ENCODE measurements at places on chromosomes 5 and 9. TPM values are rescaled to one million over a fixed set of nuclear protein-coding genes. Genes with fewer than 3 reads are reported as not detected.

DNA sequence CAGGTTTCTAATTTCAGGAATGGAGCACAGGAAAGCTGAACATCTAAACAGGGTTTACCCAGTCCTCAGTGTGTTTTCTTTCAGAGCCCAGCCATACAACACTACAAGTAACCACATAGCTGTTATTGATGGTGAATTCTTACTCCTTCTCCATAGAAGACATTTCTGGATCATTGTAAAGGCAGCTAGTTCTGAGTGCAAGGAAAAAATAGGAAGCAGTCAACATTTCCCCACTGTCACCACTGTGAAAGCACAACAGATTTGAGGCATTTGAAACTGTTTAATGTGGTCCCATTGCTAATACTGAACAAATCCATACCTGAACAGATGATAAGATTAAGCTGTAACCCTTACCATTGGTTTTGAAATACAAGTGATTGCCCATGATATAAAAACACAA is 145.0 kb upstream of the PCA3 start:
- peaks cover 25% of the 10 kb centered on the region for H3K4me1 ChIP-seq
- peaks cover 6% of the 10 kb centered on the region for H3K36me3 ChIP-seq
- no peaks in the 10 kb centered on the region for H3K27me3 ChIP-seq
- DNase-seq = no peak
- no peak overlapping the region for H3K4me3 ChIP-seq

- DNase-seq = no peak
- H3K27ac ChIP-seq = no peak overlapping the region
- H3K27me3 ChIP-seq = peaks cover 8% of the 10 kb centered on the region
These were observed 1.8 kb downstream of the OLFML2A start for GRCh38 chr9:124778575-124779367.

DNA sequence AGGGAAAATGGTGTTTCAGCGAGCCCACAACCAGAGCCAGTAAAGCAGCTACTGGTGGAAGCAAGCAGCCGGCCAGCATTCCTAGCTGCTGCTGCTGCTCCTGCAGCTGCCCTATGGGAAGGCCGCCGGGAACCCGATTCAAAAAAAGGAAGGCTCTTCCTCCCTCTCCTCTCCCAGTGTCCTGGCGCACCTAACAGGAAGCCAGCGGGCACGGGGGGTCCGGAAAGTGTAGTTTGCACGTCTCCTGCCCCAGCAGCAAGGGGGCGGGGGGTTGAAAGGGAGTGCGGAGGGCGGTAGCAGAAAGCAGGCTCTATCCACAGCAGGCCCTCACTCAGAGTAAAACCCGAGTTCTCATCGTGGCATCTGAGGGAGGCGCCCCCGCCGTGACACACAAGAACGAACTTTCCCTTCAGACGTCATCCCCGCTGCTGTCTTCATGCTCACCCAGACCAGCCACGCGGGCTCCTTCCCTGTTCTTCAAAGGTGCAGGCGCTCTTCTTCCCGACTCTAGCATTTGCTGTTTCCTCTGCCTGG is 16.5 kb downstream of the GRXCR2 start:
- no peaks in the 10 kb centered on the region for H3K36me3 ChIP-seq
- H3K27ac ChIP-seq = no peak overlapping the region
- no peak for DNase-seq
- H3K4me3 ChIP-seq = peak overlapping the region; percentile 60

LCN12 gene
- not detected for total RNA-seq

GRCh38 chr5:67996596-67996995 is 219.0 kb upstream of the PIK3R1 start:
- no peak for DNase-seq
- H3K27ac ChIP-seq = no peak overlapping the region
- no peaks in the 10 kb centered on the region for H3K36me3 ChIP-seq
- no peaks in the 10 kb centered on the region for H3K27me3 ChIP-seq
- H3K4me1 ChIP-seq = no peaks in the 10 kb centered on the region

- H3K4me3 ChIP-seq = no peak overlapping the region
- no peak for DNase-seq
- no peak overlapping the region for H3K27ac ChIP-seq
- no peaks in the 10 kb centered on the region for H3K27me3 ChIP-seq
- H3K36me3 ChIP-seq = no peaks in the 10 kb centered on the region
These were observed 34.4 kb upstream of the PIK3R1 start for GRCh38 chr5:68181039-68181599.

DNA sequence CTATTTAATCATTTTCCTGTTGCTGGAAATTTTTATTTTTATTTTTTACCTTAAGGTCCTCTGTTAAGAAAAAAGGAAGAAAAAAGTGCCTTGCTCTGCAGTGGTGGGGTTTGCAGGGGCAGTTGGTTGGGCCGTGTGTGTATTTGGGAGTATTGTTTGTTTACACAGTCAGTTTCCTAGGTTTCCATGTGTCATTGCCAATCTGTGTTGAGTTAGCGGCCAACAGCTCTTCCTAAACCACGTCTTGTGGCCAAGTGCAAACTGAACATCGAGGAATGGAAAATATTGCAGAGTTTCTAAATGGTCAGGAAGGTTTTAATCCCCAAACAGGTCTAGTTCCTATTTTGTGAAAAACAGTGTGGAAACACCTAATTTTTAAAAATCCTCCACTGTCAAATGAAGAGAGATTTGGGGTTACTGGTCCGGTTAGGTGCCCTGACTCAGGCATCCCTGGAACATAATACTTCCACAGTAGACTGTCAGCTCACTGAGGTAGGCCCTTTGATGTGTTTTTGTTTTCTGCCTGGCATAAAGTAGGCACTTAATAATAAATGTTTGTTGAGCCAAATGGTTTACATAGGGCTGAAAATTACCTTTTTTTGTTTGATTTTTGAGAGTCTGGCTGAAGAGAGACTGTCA is 37.0 kb downstream of the MAMDC2 start:
- H3K36me3 ChIP-seq = no peaks in the 10 kb centered on the region
- peaks cover 4% of the 10 kb centered on the region for H3K4me1 ChIP-seq
- DNase-seq = peak; percentile 69

LRRC19 gene
- not detected for total RNA-seq

- H3K27ac ChIP-seq = no peak overlapping the region
- DNase-seq = no peak
- H3K27me3 ChIP-seq = no peaks in the 10 kb centered on the region
- H3K4me1 ChIP-seq = no peaks in the 10 kb centered on the region
- no peak overlapping the region for H3K4me3 ChIP-seq
These were observed 300.5 kb downstream of the SLCO4C1 start for GRCh38 chr5:101995585-101995984.

TLE1 gene
- total RNA-seq = 58.5 TPM

PSMD5 gene
- total RNA-seq = 18.2 TPM

DNA sequence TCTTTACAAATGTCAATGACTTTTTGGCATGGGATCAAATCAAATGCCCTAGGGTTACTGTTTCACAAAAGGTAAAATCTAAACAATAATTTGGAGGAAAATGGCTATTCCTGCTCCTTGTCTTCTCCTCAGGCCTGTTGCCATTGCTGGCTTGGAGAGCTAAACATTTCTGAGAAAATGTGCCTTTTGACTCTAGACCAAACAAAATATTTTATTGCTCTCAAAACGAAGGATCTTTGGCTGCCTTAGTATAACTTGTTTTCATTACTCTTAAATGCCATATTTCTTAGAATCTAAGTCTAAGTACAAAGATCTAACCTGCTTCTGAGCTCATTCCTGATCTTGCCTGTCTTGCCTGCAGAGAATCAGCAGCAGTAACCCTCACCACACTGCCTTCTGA is 116.6 kb downstream of the MUSK start:
- H3K36me3 ChIP-seq = no peaks in the 10 kb centered on the region
- no peak overlapping the region for H3K27ac ChIP-seq
- H3K4me3 ChIP-seq = no peak overlapping the region

GRIN1 gene
- not detected for total RNA-seq

DNA sequence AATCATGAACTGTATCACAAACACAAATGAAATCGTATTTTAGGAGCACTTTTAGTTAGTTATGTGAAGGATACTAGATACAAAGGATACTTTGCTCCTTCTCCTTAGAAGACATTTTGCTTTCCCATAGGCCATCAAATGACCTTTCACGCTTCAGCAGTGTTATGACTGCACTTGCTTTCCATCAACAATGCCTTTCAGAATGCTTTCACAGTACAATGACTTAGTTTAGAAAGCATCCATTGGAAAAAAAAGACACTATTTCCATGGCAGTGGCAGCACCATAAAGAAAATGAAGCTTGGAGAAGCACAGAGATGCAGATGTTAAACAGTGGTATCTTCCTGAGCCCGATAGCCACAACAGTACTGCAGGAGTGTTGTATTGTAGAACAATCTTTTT is 203.9 kb downstream of the PCSK1 start:
- H3K36me3 ChIP-seq = no peaks in the 10 kb centered on the region
- H3K27ac ChIP-seq = no peak overlapping the region
- no peak overlapping the region for H3K4me3 ChIP-seq
- H3K27me3 ChIP-seq = no peaks in the 10 kb centered on the region
- DNase-seq = no peak

DNA sequence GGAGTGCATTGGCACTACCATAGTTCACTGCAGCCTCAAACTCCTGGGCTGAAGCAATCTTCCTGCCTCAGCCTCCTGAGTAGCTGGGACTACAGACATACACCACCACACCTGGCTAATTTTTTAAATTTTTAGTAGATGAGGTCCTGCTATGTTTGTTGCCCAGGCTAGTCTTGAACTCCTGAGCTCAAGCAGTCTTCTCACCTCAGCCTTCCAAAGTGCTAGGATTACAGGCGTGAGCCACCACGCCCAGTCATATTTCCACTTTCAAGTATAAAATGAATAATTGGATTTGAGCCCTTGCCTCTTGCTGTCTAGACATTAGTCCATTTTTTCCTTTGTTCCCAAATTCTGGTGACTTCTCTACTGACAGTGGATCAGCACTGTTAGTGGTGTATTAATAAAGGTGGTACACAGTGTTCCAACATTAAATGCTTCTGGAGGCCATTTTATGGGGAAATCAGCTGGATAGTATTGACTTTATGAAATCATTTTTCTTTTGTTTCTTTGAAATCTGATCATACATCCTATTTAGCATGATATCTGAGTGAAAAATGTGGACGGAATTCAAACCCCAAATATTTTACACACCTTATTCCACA is 15.9 kb downstream of the ATP6V0E1 start:
- H3K4me1 ChIP-seq = peaks cover 20% of the 10 kb centered on the region
- H3K4me3 ChIP-seq = no peak overlapping the region
- peak overlapping the region; percentile 56 for H3K27ac ChIP-seq
- no peak for DNase-seq
- peaks cover 24% of the 10 kb centered on the region for H3K36me3 ChIP-seq
- no peaks in the 10 kb centered on the region for H3K27me3 ChIP-seq

- H3K27ac ChIP-seq = no peak overlapping the region
- no peaks in the 10 kb centered on the region for H3K27me3 ChIP-seq
- H3K36me3 ChIP-seq = no peaks in the 10 kb centered on the region
- H3K4me1 ChIP-seq = peaks cover 5% of the 10 kb centered on the region
- no peak for DNase-seq
- peak overlapping the region; percentile 49 for H3K4me3 ChIP-seq
These were observed 140.1 kb upstream of the PALM2AKAP2 start for GRCh38 chr9:109639674-109640579.

- H3K4me3 ChIP-seq = no peak overlapping the region
- no peaks in the 10 kb centered on the region for H3K4me1 ChIP-seq
- no peak overlapping the region for H3K27ac ChIP-seq
- H3K36me3 ChIP-seq = no peaks in the 10 kb centered on the region
- DNase-seq = no peak
These were observed 1.5 kb upstream of the TMED7 start for GRCh38 chr5:115627295-115627865.

GRCh38 chr9:87765521-87765920 is 39.6 kb downstream of the CTSL start:
- H3K36me3 ChIP-seq = no peaks in the 10 kb centered on the region
- no peak overlapping the region for H3K27ac ChIP-seq
- no peaks in the 10 kb centered on the region for H3K4me1 ChIP-seq
- no peaks in the 10 kb centered on the region for H3K27me3 ChIP-seq
- H3K4me3 ChIP-seq = no peak overlapping the region

DNA sequence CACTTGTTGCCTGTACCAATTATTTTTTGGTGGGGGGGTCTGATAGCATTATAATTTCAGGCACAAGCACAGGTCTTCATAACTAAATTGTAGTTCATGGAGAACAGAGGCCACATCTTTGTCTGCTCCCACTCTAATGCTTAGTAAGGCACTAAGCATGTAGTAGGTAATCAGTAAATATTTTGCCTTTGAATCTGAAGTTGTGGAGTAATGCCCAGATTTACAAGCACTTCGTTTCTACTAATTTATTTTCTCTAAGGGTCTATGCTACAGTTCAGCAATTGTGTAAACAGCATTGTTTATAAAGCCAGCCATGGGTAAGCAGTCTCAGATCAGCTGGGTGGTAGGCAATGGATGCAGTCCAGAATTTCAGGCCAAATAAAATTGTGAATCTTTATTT is 78.6 kb downstream of the GRIA1 start:
- no peak overlapping the region for H3K4me3 ChIP-seq
- no peak for DNase-seq
- no peaks in the 10 kb centered on the region for H3K36me3 ChIP-seq

- H3K4me1 ChIP-seq = no peaks in the 10 kb centered on the region
- no peak overlapping the region for H3K4me3 ChIP-seq
- no peak for DNase-seq
- H3K36me3 ChIP-seq = peaks cover 45% of the 10 kb centered on the region
These were observed 15.7 kb downstream of the SCGB3A1 start for GRCh38 chr5:180575571-180575970.

- H3K27ac ChIP-seq = no peak overlapping the region
- no peaks in the 10 kb centered on the region for H3K4me1 ChIP-seq
- H3K36me3 ChIP-seq = no peaks in the 10 kb centered on the region
- H3K27me3 ChIP-seq = no peaks in the 10 kb centered on the region
These were observed 114.3 kb upstream of the CDH18 start for GRCh38 chr5:20102293-20102692.

All from ascending aorta (tissue), 2 donors.